ENCODE measurements at places on chromosomes 11 and 22.

DNA sequence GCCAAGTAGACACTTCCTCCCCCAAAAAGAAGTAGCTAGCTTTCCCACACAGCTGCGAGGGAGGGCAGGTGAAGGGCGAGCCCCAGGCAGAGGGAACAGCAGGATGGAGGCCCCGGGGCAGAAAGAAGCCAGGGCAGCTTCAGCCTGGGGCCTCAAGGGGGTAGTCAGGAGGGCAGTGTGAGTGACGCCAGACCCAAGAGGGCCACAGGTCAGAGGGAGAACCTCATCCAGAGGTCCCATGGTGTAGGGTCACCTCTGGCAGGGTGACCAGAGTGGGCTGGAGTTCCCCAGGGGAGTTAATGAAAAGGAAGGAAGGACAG is 9.2 kb downstream of the PRR5 start:
- H3K27me3 ChIP-seq = no peaks in the 10 kb centered on the region
- peak overlapping the region; percentile 29 for H3K27ac ChIP-seq
- no peak overlapping the region for H3K4me3 ChIP-seq
- DNase-seq = no peak
- H3K4me1 ChIP-seq = no peaks in the 10 kb centered on the region
- no peaks in the 10 kb centered on the region for H3K36me3 ChIP-seq

GRCh38 chr11:124174001-124174583 is 9.1 kb upstream of the OR10D3 start:
- no peak for DNase-seq
- no peak overlapping the region for H3K4me3 ChIP-seq
- H3K27me3 ChIP-seq = no peaks in the 10 kb centered on the region

- H3K4me3 ChIP-seq = no peak overlapping the region
- no peaks in the 10 kb centered on the region for H3K36me3 ChIP-seq
- H3K27ac ChIP-seq = no peak overlapping the region
- H3K4me1 ChIP-seq = no peaks in the 10 kb centered on the region
- peaks cover 29% of the 10 kb centered on the region for H3K27me3 ChIP-seq
Measured at GRCh38 chr11:2436521-2437031, 7.7 kb downstream of the TRPM5 start.

- H3K27me3 ChIP-seq = peaks cover 33% of the 10 kb centered on the region
- H3K4me1 ChIP-seq = no peaks in the 10 kb centered on the region
- peak overlapping the region; percentile 19 for H3K27ac ChIP-seq
- no peak for DNase-seq
- H3K36me3 ChIP-seq = no peaks in the 10 kb centered on the region
Measured at GRCh38 chr22:37283393-37283937, 1.2 kb downstream of the CYTH4 start.

DNA sequence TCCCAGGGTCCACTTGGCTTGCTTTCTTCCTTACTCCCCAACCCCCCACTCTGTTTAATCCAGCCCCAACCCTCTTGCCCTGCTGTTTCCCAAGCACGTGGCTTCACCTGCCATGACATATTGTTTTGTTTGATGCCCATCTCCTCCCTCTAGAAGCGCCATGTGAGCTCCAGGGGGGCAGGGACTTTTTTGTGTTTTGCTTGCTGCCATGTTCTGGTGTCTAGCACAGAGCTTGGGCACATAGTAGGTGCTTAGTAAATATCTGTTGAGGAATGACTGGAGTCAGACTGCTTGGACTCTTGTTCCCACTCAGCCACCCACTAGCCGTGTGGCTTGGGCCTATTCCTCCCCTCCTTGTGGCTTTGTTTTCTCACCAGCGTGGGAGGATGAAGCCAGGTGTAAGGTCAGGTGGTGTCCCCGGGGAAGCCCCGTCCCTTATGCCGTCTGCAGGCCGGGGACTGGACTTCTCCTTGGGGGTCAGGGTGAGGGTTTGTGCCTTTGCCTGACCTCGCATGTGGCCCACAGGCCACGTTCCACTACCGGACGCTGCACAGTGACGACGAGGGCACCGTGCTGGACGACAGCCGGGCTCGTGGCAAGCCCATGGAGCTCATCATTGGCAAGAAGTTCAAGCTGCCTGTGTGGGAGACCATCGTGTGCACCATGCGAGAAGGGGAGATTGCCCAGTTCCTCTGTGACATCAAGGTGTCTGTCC is 3.8 kb downstream of the AIP start:
- H3K4me3 ChIP-seq = no peak overlapping the region
- no peak overlapping the region for H3K27ac ChIP-seq
- no peak for DNase-seq

GRCh38 chr11:11107076-11107723 is 245.8 kb downstream of the CSNK2A3 start:
- DNase-seq = no peak
- H3K27me3 ChIP-seq = no peaks in the 10 kb centered on the region
- H3K4me3 ChIP-seq = no peak overlapping the region
- H3K36me3 ChIP-seq = no peaks in the 10 kb centered on the region
- H3K27ac ChIP-seq = no peak overlapping the region

All from tibial nerve (tissue), 4 donors.